ENCODE measurements at places on chromosomes 16 and 17. TPM values are rescaled to one million over a fixed set of nuclear protein-coding genes. Genes with fewer than 3 reads are reported as not detected.

IL34 gene
- total RNA-seq, result 27.3 TPM

CCL4 gene
- total RNA-seq, result not detected

SMTNL2 gene
- total RNA-seq, result 0.72 TPM

CHST4 gene
- total RNA-seq, result not detected

CRYBA1 gene
- total RNA-seq, result not detected

HYDIN gene
- 0.23 TPM for total RNA-seq

C16orf92 gene
- total RNA-seq, result not detected

BAHCC1 gene
- 12.4 TPM for total RNA-seq

NOTUM gene
- not detected for total RNA-seq

C16orf86 gene
- total RNA-seq, result 2.7 TPM

NLRC3 gene
- total RNA-seq, result under 0.01 TPM
